SJSA1 (cell line): ENCODE measurements at places on chromosomes 13 and 19. TPM values are rescaled to one million over a fixed set of nuclear protein-coding genes. Genes with fewer than 3 reads are reported as not detected.
A peak's percentile ranks its signal among the peaks of the same experiment; 100 is the strongest.

The PCDH17 gene
- not detected in 2 replicates for total RNA-seq

The IZUMO4 gene
- total RNA-seq: 1.9 TPM in 1 of 2 replicates, not detected in the other

The SPACA4 gene
- total RNA-seq: not detected in 2 replicates

The PPM1N gene
- 0.29 TPM in 1 of 2 replicates, not detected in the other for total RNA-seq

The ZNF723 gene
- total RNA-seq: not detected in 2 replicates

GRCh38 chr13:108549934-108550333 lies 79.5 kb upstream of the MYO16 start:
- no peaks in the 10 kb centered on the region for H3K36me3 ChIP-seq
- peaks cover 11% of the 10 kb centered on the region; the same call in 1 of the 2 replicates for H3K27me3 ChIP-seq
- DNase-seq: no peak
- H3K4me3 ChIP-seq: no peak overlapping the region
- H3K4me1 ChIP-seq: no peaks in the 10 kb centered on the region

GRCh38 chr19:16204005-16204294 lies 6.2 kb downstream of the AP1M1 start:
- H3K4me1 ChIP-seq: peaks cover 3% of the 10 kb centered on the region; the same call in 1 of the 2 replicates
- H3K4me3 ChIP-seq: no peak overlapping the region
- DNase-seq: no peak
- H3K27ac ChIP-seq: no peak overlapping the region
- H3K36me3 ChIP-seq: peaks cover 89% of the 10 kb centered on the region
- no peaks in the 10 kb centered on the region for H3K27me3 ChIP-seq

The ZNF543 gene
- 6.0 and 11.0 TPM in 2 replicates for total RNA-seq

DNA sequence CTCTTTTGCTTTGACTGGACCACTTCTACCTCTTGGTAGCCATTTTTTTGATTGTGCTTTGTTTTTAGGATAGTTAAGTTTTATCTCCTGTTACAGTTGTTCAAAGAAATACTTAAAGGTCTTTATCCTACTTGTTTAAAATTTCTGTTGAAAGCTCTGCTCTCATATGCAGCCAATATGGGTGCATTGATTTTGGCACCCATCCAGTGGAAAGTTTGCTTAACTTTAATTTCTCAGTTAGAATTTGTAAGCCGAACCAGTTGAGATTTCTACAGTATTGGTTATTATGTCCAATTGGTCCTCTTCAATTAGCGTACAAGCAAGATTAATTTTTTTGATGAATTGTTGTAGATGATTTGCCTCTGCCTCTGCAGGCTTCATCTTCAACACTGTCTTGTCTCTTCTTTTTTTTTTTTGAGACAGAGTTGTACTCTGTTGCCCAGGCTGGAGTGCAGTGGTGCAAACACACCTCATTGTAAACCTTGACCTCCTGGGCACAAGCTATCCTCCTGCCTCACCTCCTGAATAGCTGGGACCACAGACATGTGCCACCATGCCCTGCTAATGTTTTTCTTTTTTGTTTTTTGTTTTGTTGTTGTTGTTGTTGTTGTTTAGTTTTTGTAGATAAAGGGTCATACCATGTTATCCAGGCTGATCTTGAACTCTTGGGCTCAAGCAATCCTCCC lies 65.3 kb downstream of the MAB21L1 start:
- H3K4me1 ChIP-seq: no peaks in the 10 kb centered on the region
- H3K36me3 ChIP-seq: no peaks in the 10 kb centered on the region
- no peak overlapping the region for H3K4me3 ChIP-seq
- no peak for DNase-seq

The TEX29 gene
- 0.82 TPM in 1 of 2 replicates, not detected in the other for total RNA-seq

- no peaks in the 10 kb centered on the region for H3K36me3 ChIP-seq
- H3K4me3 ChIP-seq: peak within 1 kb of the TSS; percentile 30
- H3K4me1 ChIP-seq: peaks cover 7% of the 10 kb centered on the region
- no peak within 1 kb of the TSS for H3K27ac ChIP-seq
Observed at GRCh38 chr13:52405767-52406494, at the start of gene THSD1. Gene THSD1, minus strand, starts transcription at chr13:52406172. Its CDS starts 3,572 bp downstream, at chr13:52402600.

The UBE2L5 gene
- total RNA-seq: not detected in 2 replicates

The ZNF296 gene
- not detected in 2 replicates for total RNA-seq

DNA sequence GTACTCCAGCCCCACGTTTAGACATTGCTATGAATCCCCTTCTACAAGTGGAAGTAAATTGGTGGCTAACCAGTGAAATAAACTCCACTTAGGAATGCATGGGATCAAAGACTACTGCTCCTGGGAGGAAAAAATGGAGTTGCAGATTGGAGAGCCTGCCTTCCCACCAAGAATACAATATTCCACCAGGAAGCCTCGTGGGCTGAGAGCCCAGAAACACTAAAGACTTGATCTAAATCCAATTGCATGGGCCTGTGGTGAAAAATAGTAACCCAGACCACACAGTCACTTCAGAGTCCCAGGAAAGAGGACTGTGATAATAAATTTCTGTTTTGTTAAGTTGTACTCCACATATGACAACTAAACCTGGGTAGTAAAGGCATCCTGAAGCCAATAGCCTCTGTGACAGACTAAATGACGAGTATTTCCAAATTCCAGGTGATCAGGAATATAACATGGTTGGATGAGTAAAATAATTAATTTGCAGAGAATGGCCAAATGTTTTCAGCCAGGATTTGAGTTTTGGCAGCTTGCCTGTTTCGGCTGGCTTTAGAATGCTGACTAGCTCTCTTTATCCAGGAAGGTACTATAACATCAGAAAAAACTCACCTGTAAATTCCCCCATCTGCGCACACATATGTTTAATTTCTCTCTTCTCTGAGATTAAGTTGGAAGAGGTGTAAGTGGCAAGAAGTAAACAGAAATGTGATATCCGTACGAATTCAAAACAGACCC lies 480.3 kb downstream of the LIG4 start:
- no peak overlapping the region for H3K4me3 ChIP-seq
- H3K36me3 ChIP-seq: no peaks in the 10 kb centered on the region
- no peaks in the 10 kb centered on the region for H3K27me3 ChIP-seq
